ENCODE measurements at places on chromosomes 5 and 9.

GRCh38 chr9:132056717-132057560, 22.7 kb downstream of the MED27 start:
- no peak for DNase-seq

- DNase-seq = no peak
Observed at GRCh38 chr5:97118261-97119006, 24.0 kb downstream of the LIX1 start.

GRCh38 chr9:32500768-32501167, 25.2 kb downstream of the RIGI start:
- no peak for DNase-seq

DNA sequence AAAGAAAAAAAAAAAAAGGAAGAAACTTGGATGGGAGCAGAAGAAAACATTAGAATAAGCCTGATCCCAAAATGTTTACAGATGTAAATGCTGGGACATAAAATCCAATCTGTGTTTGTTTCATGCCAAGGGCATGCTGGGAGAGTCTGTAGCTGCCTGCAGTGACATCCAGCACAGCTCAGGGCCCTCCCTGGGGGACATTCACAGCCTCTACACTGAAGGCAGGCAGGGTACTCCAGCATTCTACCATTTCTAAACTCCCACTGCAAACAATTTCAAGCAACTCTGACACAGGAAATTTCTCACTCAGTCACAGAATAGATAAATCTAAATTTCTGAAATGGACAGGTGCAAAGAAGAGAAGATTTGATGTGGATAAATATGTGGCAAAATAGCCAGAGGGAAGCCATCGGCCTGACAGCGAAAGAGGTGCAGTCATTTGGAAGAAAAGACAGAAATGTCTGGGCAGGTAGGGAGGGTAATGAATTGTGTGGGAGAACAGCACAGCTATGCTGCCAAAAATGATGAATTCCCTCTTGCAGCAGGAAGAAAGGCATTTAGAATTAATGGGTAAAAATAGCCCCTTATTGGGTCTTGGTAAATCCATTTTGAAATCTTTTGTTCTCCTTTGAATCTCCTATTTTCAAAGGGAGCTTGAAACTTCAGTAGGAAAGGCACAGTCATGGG, 199.4 kb downstream of the MED10 start:
- DNase-seq = no peak

DNA sequence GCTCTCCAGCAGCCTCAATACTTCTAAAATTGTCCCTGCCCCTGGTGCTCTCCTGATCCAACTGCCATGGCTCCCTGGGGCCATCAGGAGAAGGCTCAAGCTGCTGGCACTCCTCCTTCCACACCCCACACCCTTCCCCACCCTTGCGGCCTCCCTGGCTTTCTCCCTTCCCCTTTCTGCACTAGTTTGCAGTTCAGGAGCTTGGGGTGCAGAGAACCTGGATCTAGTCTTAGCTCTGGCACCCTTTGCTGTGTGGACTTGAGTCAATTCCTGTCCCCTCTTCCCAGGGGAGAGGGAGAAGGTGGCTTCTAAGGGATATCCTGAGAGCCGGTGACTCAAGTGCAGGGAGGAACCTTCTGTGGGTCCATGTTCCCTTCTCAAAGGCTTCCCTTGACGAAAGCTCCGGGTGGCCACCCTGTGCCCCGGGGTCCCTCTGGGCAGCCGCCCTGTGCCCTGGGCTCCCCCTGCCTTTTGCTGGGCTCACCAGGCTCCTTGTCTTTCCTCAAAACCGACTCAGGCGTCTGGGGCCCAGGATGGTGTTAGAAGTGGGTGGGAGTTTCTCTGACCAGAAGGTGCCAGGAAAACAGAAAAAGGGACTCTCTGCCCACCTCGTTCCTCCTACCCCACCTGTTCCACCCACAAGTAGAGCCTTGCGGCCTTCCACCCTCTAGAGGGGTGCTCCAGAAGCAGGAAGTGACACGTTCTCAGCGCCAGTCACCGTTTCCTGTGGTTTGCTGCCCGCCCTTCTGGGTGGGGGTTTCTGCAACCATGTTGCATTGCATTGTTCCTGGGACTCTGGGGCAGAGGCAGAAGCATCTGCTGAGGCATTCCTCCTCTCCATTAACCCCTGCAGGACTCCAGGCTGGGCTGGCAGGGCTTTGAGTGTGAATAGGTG, 15.0 kb downstream of the GLIPR2 start:
- DNase-seq = peak; percentile 44

GRCh38 chr9:125343518-125344275, 82.1 kb downstream of the GAPVD1 start:
- no peak for DNase-seq

DNA sequence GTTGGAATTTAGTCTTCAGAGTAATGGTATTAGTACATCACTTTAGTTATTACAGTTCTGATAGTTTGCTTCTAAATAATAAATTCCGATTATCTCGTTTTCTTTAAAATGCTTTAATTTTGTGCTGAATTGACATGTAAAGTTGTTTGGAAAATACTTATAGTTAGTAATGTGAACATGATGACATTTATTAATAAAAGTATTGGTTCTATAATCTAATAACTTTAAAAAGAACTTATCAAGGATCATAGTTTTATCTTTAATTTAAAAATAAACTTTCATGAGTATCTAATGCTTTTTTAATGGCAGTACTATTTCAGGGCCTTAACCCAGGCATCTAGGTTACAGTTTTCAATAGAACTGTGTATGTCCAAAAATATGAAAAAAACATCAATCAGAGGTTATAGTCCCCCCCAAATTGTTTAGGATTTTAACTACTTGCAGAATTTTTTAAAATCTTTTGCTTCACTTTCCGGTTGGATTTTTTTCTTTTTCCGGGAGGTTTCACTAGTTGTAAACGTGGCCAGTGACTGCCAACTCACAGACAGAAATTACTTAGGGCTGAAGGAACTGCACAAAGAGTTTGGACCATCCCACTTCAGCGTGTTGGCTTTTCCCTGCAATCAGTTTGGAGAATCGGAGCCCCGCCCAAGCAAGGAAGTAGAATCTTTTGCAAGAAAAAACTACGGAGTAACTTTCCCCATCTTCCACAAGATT, 680 bp downstream of the GPX8 start:
- DNase-seq = peak; percentile 97

GRCh38 chr5:67316695-67317094, 120.1 kb upstream of the CD180 start:
- peak; percentile 72 for DNase-seq

DNA sequence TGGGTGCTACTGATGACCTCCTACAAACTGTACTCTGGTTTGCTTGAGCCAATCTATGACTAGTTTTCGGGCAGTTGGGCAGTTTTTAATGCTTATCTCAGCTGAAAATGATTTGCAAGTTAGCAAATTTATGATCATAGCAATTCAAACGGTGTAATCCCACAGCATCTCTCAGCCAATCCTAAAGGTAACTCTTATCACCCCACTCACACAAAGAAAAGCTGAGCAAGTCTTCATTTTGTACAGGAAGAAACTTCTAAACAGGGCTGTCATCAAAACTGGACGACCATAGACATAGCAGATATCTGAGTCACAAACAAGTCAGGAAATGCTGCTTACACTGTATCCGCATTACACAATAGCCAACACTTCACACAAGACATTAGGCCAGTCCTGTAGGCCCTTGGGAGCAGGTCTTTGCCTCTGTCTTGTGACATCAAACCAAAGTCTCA, 2.6 kb upstream of the ENC1 start:
- peak; percentile 85 for DNase-seq

DNA sequence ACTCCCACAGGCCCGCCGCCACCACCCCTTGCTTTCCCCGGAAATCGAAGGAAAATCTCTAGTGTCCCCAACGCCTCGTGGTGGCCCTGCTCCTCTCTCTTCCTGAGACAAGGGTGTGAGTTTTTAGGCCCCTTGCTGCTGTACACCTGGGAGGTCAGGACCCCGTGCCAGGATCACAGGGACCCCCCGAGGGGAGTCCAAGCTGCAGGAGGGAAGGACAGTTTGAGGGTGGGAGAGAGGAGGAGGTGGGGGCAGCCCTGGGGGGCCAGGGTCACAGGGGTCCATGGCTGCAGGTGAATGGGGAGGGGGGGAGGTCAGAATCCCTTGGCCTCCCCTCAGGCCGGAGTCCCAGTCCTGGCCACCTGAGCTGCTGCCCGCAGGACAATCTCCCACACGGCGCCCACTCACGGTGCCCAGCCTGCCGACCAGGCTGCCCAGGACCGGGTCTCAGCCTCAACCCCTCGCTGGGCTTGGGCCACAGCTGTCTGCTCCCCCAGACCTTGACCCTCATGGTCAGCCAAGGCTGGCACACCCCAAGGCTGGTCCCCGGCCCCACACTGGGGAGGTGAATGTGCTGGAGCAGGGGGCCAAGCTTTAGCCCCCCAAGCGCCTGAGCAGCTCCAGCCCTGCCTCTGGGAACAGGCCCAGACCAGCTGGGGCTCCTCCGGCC, 19.9 kb downstream of the TPPP start:
- DNase-seq = no peak

GRCh38 chr5:106959387-106959786, 711.4 kb downstream of the EFNA5 start:
- no peak for DNase-seq

DNA sequence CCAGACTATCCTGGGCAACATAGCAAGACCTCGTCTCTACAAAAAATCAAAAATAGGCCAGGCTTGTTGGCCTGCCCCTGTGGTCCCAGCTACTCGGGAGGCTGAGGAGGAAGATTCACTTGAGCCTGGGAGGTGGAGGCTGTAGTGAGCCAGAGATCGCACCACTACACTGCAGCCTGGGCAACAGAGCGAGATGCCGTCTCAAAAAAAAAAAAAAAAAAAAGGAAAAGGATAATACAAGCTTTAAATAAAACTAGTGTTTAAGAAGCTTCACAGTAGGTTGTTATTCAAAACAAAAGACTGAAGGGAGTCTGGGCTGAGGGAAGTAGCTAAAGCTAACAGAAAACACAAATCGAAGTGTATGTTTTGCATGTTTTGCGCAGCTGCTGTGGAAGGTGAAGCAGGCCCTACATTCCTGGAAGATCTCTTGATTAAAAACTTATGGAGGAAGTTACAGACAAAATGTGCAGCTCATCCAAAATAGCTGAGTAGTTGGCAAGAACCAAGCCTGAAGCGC, 581 bp upstream of the C9orf40 start:
- peak; percentile 37 for DNase-seq

GRCh38 chr5:41885286-41885685, 15.1 kb upstream of the OXCT1 start:
- no peak for DNase-seq

DNA sequence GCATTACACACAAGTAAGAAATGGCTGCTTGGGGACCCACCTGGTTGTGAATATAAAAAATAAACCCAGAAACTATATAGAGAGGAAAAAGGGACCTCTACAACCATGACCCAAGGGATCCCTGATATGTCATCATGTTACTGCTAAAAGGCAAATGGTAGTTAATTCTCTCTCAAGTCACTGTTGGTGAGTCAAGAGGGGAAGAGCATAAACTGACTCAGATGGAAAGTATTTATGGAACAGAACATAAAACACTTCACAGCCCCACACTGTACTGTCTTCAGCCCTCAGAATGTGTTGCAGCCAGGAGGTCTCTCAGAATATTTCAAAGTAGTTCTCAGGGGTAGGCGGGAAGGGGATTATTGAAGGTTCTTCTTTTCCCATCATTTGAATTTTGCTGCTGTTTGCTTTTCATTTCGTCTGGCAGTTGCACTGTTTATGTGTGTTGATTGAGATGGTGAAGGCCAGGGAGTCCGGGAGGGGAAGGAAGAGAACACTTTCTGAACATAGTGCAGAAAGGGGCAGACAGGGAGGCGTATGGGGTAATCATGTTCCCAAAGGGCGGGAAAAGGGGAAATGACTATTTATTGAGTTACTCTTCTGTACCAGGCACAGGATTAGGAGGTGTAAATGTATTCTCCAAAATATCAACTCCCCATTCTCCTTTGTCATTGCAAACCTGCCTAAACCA, 85.5 kb downstream of the TEK start:
- DNase-seq = no peak

- DNase-seq = peak; percentile 32
Observed at GRCh38 chr5:176680226-176680563, 32.9 kb downstream of the TSPAN17 start.

GRCh38 chr5:154117050-154117449, 73.5 kb upstream of the GALNT10 start:
- no peak for DNase-seq

DNA sequence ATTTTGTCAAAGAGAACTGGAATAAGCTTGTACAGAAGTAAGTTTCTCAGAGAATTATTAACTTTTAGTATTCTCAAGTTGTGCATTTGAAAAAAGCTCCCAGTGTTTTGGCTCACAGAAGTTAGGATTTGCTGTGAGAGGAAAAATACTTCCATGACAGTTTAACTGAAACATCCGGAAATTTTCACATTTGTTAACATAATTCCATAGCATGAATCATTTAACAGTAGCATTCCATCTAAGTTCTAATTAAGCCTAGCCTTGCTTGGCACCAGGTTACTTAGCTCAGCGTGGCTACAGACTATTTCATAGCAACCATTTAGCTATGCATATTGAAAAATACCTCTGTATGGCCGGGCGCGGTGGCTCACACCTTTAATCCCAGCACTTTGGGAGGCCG, 90.8 kb downstream of the LNPEP start:
- DNase-seq = no peak

GRCh38 chr5:172313915-172314314, 30.4 kb upstream of the UBTD2 start:
- no peak for DNase-seq

DNA sequence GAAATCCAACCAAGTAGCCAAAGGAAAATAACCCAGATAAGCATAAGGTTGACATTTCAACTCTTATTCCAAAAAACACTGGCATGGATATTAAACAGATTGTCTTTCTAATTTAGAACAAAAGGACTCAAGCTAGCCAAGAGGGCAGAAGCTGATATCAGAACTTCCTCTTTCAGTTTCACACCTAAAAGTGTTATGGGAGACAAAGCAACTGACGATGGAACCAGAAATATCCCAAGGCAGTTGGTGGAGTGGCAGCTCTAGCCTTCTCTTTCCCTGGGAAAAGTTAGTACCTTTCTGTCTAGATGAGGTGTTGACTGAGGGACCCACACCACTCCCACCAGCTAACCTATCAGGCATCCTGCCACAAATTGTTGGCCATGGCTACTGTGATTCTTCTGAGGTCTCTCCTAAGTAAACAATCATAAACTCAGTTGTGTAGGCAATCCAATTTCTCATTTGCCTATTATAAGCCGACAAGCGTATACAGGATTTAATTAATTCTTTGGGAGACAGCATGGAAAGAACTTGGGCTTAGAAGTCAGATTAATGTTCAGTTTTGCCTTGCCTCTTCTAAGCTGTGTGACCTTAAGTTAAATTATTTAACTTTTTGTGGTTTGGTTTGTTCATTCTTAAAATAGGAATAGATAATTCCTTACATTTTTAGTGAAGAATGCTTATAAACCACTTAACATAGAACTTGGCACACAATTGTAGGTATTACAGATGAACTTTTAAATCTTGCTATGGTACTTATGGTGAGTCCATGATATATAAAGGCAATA, 110.9 kb upstream of the ADAMTSL1 start:
- DNase-seq = peak; percentile 16

- DNase-seq = no peak
Observed at GRCh38 chr5:17182494-17182893, 34.9 kb upstream of the BASP1 start.

GRCh38 chr5:59371525-59372127, 521.9 kb downstream of the PDE4D start:
- no peak for DNase-seq

- peak; percentile 66 for DNase-seq
Observed at GRCh38 chr5:93572608-93573353, 8.2 kb downstream of the NR2F1-AS1 start.
